ENCODE measurements at places on chromosomes 3 and 15. TPM values are rescaled to one million over a fixed set of nuclear protein-coding genes. Genes with fewer than 3 reads are reported as not detected.

DNA sequence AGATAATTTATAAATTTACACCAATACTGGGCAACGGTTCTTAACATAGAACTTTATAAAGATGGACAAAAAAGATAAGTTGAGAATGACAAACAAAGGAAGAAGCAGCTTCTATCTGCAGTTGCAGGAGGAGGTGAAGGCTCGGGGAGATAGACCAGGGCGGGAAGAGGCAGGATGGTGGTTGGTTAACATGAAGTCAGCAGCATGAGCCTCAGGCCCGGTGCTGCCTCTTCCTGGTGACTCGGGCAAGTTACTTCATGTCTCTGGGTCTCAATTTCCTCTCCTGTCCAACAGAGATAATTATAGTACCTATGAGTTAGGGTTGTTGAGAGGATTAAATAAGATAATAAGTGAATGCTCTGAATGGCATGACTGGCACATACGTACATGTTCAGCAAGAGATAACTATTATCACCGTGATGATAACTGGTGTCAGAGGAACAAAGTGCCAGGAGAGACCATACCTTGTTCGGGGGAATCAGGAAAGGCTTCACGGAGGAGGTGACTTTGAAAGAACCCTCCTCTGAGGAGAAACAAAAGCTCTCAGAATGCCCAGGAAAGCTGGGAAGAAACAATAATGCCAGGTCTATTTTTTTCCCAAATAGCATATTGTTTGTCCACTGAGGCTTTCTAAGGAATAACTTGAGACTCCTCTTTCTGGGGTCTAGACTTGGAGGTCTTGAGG is 4.4 kb downstream of the PAK6 start:
- DNase-seq, result no peak

DNA sequence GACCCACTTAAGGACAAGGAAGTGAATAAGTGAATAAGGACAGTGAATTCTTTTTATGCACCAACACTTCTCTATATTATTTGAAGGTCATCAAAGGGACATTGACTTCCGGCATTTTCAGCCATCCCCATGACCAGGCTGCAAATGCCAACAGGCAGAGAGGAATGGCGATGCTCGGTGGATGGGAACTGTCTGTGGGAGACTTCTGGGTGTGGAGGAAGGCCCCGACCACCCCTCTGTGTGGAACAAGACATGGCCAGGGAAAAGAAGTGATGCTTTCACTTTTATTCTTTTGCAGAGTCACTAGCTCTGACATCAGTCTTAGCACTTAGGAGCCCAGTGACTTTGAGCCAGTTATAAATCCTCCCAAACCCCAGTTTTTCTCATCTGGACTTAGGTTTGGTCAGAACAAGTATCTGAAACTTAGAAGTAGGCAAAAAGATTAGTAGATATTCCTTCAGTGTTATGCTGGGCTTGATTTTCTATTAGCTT is 84.5 kb downstream of the KBTBD8 start:
- DNase-seq, result no peak

- no peak for DNase-seq
Observed at GRCh38 chr3:191340966-191341365, 10.6 kb upstream of the UTS2B start.

DNA sequence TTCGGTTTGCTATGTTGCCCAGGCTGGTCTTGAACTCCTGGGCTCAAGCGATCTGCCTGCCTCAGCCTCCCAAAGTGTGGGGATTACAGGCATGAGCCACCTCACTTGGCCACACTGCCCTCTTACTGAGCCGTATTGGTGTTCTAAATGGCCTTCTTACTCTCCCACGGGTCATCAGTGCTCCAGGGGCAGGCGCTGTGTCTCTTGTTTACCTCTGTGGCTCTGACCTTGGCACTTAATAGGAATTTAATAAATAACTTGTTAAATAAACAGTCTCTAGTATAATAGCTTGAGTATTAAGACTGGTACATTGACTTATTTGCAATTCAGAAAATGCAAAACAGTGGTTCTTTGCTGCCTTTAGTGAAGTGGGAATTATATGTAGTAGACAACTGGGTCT is 13.7 kb downstream of the FLNB start:
- DNase-seq, result no peak

DNA sequence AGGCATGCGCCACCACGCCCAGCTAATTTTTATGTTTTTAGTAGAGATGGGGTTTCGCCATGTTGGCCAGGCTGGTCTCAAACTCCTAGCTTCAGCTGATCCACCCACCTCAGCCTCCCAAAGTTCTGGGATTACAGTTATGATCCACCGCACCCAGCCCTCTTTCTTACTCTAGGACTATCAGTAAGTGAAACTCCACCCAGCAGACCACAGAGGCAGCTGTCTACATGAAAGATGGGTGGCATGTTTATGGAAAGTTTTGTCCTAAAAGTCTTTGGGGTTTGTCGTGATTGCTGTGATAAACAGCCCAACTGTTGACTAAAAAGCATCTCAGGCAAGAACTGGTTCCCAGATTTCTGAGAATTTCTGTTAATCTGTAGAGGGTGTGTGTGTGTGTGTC is 10.9 kb downstream of the ARL6IP5 start:
- no peak for DNase-seq

- no peak for DNase-seq
Observed at GRCh38 chr3:15467227-15468181, 40.1 kb downstream of the EAF1 start.

Gene PLSCR5
- total RNA-seq, result not detected

Gene CASR
- not detected for total RNA-seq

- peak; percentile 89 for DNase-seq
Observed at GRCh38 chr3:20054549-20054987, 14.3 kb downstream of the KAT2B start.

Gene AHSG
- not detected for total RNA-seq

DNA sequence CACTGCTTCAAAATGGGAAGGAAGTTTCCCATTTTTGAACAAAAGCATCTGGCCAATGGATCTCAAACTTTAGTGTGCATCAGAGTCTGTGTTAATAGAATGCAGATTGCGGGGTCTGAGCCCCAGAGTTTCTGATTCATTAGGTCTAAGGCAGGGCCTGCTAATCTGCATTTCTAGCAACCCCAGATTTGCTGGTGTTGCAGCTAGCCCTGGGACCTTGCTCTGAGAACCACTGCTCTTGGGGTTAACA is 30.7 kb upstream of the USP3 start:
- no peak for DNase-seq

GRCh38 chr3:73383470-73384049 is 241.2 kb downstream of the PDZRN3 start:
- DNase-seq, result no peak

DNA sequence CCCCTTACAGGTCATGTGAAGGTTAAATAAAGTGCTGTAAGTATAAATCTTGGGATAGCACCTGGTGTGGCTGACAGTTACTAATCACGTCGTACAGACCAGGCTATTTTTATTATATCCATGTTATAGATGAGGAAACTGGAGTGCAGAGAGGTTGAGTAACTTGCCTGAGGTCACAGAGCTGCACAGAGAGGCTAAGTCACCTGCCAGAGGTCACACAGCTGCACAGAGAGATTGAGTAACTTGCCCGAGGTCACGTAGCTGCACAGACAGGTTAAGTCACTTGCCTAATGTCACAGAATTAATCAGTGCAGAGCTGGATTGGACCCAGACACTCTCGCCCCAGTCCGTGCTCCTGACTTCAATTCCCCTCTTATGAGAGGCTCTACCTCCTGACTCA is 171.5 kb downstream of the NUP210 start:
- DNase-seq, result no peak
